ENCODE measurements at places on chromosomes 2 and 18.

DNA sequence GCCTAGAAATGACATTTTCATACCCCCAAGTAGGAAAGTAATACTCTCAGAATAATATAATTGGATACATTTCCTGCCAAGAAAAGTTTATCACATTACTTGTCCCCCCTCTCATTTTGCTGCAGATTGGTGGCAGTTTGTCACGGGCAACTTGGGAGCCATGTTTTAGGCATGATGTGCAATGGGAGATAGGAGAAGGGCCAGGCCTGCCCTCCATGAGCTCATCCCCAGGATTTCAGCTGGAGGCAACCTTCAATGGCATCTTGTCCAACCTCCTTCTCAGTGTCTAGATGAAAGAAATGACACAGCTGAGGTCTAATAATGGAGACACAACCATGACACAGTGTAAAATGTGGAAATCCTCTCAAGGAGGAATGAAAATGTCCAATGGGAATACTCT lies 11.4 kb upstream of the RAB31 start:
- no peak for DNase-seq

DNA sequence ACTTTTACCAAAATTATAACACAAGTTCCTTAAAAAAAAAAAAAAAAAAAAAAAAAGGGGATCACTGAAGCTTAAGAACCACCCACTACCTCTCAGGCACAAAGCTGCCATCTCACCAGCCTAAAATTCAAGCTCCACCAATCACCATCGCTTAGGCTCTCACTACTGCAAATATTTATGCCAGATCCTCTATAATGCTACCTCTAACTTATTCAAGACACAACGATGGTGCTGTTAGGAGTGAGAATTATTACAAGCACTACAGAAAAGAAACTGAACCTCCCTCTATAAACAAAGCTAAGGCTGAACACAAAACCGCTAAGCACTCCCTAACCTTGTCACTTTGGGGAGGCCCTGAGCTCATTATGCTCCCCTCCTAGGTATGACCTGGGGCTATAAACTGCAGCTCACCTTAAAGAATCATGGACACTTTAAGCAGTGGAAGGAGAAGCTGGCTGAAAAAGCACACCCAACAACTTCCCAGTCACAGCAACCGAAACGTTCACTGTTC lies 3.6 kb downstream of the FZD5 start:
- no peak for DNase-seq

- DNase-seq = no peak
Measured at GRCh38 chr2:10091182-10091888, 11.1 kb upstream of the CYS1 start.

GRCh38 chr18:47794725-47795433 lies 135.6 kb downstream of the SMAD2 start:
- no peak for DNase-seq

DNA sequence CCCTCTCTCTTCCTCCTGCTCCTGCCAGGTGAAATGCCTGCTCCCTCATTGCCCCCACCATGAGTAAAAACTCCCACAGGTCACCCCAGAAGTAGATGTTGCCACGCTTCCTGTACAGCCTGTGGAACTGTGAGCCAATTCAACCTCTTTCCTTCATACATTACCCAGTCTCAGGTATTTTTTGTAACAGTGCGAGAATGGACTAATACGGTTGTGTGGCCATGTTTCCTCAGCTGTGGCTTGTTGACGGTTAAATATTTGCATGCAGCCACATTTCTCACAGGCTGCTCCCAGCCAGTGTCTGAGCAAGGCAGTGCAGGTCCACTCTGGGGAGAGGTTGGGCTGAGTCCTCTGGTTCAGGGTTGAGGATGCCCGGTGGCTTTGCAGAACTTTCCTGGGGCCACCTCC lies 27.8 kb upstream of the COPS8 start:
- no peak for DNase-seq

DNA sequence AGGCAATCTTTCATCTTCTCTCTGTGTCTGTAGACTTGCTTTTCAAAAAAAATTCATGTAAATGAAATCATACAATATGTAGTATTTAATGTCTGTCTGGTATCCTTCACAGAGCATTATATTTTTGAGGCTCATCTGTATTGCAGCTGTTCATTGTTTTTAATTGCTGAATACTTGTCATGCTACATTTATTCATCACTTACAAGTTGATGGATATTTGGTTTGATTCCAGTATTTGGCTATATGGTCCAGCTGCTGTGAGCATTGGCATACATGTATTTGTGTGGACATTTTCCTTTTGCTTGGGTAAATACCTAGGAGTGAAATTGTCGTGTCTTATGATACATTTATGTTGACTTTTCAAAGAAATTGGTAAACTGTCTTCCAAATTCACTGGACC lies 441.4 kb downstream of the DCDC2C start:
- DNase-seq = no peak

DNA sequence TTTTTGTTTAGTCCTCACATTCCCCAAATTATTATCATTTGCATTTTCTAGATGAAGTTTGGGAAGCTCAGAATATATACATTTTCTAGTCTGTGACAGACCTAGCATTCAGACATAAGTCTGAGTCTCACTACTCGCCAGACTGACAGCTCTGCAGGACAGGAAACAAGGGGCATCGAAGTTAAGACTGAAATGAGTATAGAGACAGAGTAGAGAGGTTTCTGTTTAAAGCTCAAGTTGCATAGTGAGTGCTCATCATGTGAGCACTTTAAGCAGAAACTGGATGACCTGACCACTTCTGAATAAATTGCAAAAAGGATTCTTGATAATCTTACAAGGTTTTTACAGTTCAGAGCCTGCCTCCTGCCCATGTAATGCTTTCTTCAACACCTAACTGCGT lies 1.1 kb downstream of the HADHB start:
- DNase-seq = no peak

DNA sequence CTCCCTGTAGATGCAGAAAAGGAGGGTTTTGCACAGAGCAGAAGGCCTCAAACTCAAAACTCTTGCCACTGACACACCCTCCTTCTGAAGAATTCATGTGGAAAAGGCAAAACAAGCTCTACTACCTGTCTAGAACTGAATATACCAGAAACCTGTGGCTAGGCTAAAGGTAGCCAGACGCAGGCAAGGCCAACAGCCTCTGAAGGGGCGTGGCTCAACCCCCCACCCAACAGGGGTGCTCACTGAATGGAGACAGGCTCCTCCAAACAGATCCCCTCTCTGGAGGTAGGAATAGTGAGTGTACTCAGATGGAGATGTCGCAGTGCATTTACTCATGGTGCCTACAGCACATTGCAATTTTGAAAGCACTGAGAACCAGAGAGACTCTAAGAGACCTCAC lies 3.0 kb upstream of the STK17B start:
- no peak for DNase-seq

- DNase-seq = no peak
Measured at GRCh38 chr2:31383471-31384153, 30.9 kb downstream of the XDH start.

- DNase-seq = no peak
Measured at GRCh38 chr2:190693533-190694232, 44.8 kb downstream of the NAB1 start.

GRCh38 chr2:67883316-67884087 lies 179.3 kb downstream of the C1D start:
- DNase-seq = no peak

- no peak for DNase-seq
Measured at GRCh38 chr18:10170375-10170774, 256.6 kb downstream of the VAPA start.

GRCh38 chr2:162473-163382 lies 101.1 kb downstream of the SH3YL1 start:
- DNase-seq = no peak

DNA sequence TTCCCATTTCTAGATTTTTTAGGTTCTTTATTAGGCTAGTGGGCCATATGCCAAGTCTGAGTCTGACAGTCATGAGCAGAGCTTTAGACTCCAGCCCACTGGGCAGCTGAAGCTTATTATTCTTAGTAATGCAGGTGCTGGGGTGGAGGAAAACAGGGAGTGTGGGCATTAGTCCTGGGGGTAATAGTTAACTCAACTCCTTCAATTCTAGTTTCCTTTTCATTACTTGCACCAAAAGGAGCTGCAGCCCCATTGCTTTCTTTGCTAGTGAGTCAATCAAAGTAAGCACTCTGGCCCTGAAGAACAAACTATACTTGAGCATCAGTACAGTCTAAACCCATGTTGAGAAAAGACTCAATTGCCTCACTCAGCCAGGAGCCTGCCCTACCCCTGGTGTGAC lies 35.5 kb downstream of the ICOS start:
- DNase-seq = no peak

GRCh38 chr18:76806301-76806700 lies 16.1 kb upstream of the ZNF236 start:
- DNase-seq = no peak

DNA sequence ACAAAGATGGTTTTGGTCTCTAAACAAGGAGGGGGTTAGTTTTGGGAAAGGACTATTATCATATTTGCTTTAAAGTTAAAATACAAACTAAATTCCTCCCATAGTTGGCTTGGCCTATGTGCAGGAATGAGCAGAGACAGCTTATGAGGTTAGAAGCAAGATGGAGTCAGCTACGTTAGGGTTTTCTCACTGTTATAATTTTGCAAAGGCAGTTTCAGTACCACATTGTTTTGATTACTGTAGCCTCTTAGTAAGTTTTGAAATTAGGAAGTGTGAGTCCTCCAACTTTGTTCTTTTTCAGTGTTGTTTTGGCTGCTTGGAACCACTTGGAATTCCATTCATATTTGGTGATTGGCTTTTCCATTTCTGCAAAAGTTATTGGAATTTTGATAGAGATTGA lies 23.4 kb downstream of the LCLAT1 start:
- DNase-seq = no peak

DNA sequence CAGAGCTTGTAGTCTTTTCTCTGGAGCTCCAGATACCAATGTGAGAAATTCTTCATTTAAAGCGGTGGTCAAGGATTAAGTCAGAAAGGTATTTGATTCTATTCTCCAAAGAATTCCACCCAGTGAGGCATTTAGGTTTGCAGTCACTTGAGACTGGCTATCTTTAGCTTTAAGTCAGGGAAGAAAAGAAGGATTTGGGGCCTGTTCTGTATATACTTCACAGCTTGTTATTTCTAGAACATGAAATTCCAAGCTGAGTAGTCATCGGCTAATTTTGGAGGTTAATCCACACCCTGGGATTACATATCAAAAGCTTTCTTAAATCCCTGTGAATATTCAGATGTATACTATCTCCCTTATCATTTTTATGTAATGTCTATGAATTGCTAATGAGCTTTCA lies 39.4 kb downstream of the MYOM1 start:
- no peak for DNase-seq

- no peak for DNase-seq
Measured at GRCh38 chr18:67301592-67301991, 214.9 kb downstream of the DSEL start.

DNA sequence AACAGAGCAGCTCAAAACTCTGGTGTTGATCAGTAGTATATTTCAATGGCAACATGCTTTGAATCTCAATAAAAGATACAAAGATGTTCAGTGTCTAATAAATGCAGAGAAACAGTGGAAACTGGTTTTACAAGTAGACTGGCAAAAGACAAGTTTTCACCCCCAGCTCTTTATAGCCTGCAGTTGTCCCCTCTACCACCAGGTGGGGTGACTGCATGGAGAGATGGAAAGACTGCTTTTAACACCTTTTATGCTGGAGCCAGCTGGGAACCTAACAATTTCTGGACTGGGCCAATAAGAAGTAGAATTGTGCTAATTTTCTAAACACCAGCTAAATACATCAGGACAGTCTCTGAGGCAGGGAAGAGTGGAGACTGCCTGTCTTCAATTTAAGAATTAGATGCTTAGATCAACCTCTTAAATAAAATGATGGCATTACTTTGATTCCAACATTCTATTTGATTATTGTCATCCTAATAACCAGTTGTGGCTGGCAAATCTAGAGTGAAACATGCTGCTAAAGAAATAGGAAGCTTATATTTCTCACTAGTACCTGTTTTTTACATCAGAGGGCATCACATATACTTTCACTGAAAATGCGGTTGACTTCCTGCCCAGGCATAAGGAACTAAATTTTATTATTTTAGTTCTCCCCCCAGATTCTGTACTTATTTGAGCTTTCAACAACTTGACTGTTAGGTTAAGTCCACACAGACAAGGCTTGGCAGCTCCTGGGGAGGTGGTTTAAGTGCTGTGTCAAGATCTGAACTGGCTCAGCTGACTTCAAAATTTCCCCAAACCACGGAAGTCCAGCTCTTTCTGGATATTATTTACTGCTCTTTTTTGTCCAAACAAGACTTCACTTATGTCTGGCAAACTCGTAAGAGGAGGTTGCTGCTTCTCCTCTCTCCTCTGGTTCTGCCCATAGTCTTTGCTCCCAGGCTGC lies 140.5 kb downstream of the TPGS2 start:
- DNase-seq = peak; percentile 70

- DNase-seq = no peak
Measured at GRCh38 chr2:241935314-241935713, 65.8 kb downstream of the RTP5 start.

DNA sequence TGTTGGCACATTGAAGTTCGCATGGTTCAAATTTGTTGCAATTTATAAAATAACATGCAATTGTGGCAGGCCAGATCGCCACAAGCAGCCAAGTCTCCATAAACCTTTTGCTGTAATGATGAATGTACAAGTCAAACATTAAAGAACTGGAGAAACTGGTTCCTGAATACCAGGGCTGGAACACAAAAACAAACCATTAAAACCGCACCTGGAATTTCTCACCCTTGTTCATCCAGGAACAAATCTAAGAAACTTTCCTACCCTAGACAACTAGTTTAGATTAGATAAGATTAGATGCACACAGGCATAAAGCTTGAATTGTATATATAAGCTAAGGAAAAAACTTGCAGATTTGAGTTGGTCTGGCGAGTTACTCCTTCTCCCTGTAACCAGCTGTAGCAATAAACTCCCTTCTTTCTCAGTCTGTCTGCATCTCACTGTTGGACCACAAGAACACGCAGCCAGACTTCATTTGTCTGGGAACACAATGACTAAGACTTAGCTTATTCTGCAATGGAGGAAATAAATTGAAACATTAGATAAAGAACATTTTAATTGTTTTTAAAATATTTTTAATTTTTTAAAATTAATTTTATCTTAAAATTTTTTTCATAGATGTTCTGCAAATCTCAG lies 1835.5 kb upstream of the LRRTM1 start:
- DNase-seq = no peak

GRCh38 chr18:79438898-79439627 lies 43.3 kb downstream of the NFATC1 start:
- no peak for DNase-seq

- no peak for DNase-seq
Measured at GRCh38 chr2:181607629-181608590, 49.0 kb downstream of the CERKL start.

DNA sequence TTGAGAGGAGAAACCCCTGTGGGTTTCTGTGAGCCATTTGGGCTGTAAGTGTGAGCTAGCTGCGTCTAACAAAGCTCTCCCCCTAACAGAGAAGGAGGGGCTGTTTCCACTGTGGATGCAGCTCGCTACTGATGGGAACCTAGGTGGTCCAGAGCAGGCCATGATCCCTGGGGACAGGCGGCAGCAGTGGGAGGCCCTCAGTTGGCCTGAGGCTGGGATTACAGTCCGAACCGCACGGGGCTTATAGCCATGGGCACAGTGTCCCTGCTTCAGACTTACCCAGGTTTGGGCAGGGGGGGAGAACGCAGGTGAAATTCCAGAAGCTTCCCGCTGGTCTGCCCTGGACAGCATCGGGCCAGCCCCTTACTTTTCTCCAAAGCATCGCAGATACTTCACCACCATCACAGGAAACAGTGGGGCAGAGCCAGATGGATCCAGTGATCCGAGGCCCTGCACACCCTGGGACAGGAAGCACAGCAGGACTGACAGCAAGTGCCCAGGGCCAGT lies 139.4 kb downstream of the SEPTIN10 start:
- DNase-seq = no peak
